ENCODE measurements at places on chromosomes 6 and 20.

GRCh38 chr20:61396262-61396848 is 144.3 kb downstream of the CDH4 start:
- DNase-seq, result no peak

DNA sequence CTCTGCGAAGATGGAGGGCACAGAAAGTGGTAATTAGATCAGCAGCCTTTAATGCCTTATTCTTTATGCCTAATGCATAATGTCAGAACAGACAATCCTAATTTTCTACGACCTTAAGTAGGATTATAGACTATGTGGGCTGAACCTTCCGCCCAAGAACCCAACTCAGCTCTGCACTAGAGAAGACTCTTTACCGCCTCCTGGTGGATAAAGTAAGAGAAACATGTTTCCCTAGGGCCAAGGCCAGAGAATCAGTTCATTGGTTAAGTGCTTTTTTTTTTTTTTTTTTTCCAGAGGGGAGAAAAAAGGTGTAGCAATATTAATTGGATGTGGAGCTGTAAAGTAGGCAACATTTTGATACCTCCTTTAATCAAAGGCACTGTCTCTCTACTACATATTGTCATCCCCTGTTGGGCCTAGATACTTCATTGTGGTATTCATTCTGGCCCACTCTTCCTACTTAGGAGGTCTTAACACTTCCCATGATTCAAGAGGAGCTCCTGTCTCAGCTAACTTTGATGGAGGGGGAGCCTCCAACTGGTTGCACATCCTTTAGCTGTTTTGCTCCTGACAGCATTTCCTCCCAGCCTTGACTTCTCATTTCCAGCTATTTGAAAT is 124.9 kb upstream of the NRN1 start:
- DNase-seq, result no peak

DNA sequence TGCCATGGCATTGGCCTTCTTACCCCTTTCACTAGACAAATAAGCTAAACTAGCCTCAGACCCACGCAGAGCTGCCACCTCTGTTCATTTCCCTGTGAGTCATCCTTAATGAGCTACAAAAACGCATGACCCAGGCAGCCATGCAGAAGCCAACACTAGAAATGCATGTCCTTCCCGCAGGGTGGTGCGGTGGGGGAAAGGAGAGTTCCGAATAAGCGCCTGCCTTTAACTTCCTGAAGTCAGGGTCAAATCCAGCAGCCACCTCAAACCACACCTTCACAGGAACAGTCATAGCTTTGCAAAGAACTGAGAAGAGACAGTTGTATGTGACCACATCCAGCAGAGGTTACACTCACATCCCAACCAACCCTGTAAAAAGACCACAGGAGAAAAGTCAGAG is 40.4 kb downstream of the IRF4 start:
- DNase-seq, result no peak

GRCh38 chr6:45127185-45127584 is 200.9 kb upstream of the RUNX2 start:
- no peak for DNase-seq

GRCh38 chr6:99608886-99609482 is 2.4 kb downstream of the PRDM13 start:
- no peak for DNase-seq

GRCh38 chr6:167150941-167151549 is 6.7 kb downstream of the GPR31 start:
- no peak for DNase-seq

GRCh38 chr6:126337323-126337722 is 2.6 kb upstream of the CENPW start:
- no peak for DNase-seq

DNA sequence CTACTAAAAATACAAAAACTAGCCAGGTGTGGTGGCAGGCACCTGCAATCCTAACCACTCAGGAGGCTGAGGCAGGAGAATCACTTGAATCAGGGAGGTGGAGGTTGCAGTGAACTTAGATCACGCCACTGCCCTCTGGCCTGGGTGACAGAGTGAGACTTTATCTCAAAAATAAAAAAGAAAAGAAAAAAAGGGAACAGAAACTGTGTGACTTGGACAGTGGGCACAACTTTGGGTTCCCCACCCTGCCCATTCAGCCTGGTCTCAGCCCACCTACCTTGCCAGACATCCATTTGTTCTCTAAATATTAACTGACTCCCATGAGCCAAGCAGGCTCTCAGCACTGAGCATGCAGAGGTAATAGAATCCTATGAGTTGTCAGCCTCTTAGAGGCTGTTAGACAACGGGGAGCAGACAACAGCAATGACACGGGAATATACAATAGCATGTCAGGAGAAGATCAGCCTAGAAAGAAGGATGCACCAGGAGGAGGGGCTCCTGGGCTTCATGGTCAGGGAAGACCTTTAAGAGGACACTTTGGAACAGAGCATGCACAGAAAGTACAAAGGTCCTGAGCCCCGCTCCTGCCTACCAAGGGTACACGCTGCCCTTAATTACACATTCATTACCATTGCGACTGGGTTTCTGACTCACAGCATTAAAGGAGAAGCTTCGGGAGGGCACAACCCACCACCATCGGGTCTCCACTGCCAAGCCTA is 20.0 kb downstream of the FAM209B start:
- no peak for DNase-seq

DNA sequence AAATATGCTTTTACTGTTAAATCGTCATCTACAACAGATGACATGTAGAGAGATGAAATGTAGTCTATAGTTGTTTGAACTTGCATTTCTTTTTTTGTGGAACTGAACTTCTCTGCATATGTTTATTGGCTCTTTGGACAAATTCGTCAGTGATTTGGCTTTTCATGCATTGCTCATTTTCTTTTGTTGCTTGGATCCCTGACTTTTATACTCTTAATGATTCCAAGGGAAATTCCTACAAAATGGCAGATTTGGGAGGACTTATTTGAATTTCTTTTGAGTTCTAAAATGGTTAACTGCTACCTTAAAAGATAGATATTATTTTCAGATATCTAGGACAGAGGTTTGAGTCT is 65.4 kb downstream of the UTRN start:
- no peak for DNase-seq

GRCh38 chr6:161436106-161436876 is 162.4 kb upstream of the AGPAT4 start:
- no peak for DNase-seq

GRCh38 chr20:62751551-62752150 is 43.0 kb downstream of the NTSR1 start:
- no peak for DNase-seq

- no peak for DNase-seq
Observed at GRCh38 chr6:30104661-30105060, 8.2 kb downstream of the TRIM31 start.

- DNase-seq, result no peak
Observed at GRCh38 chr6:17347012-17347411, 46.4 kb upstream of the CAP2 start.

DNA sequence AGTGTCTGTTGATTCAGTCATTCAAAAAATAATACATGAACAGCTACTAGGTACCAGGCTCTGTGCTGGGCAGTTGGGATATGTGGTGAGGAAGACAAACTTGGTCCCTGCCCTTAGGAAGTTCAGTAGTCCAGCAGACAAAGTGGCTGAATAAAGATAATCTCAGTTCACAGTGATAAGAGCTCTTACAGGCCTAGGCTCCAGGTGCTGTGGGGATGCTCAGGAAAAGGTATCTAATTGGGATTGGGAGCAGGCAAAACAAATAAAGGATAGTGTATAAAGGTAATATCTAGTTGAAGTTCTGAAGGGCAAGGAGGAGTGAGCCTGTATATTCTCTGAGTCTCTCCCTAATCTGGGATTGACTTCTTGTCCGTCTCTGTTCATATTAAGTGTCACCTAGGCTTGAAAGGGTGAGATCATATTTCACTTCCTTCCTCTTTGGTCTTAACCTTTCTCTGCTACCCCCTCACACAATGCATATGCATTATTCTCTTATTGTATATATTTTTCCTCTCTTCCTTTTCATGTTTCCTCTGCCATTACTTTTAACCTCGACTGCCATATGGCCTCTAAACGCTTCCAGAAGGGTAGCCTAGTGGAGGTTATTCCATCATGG is 13.5 kb downstream of the PTPN1 start:
- DNase-seq, result no peak
